ENCODE measurements at places on chromosomes 2 and 18.

- DNase-seq, result no peak
Observed at GRCh38 chr2:19736191-19736831, 165.5 kb downstream of the TTC32 start.

- DNase-seq, result no peak
Observed at GRCh38 chr18:3248062-3248657, 559 bp downstream of the MYL12A start.

DNA sequence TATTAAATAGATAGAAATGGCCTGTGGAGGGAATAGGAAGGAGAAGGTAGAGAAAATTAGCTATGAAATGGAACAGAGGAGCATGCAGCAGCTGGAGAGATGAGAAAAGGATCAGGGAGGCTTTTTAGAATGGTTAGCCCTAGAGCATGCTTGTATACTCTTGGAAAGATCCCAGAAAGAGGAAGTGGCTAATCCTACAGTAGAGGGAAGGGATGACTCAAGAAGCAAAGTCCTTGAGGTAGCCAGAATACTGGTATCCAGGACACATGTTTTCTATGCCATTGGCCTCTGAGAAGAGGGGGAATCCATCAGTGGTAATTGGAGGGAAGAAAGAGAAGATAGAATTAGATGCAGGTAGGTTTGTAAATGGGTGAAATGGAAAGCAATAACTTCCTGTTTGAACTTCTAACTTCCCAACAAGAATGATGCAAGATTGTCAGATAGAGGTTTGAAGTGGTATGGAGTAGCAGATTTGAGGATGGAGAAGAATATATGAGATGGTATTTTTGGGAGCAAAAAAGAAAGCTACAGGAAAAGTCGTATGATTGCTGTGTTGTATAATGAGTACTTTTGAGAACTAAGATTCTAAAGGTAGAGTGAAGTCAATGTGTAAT, 17.1 kb upstream of the OSBPL6 start:
- no peak for DNase-seq

GRCh38 chr2:173286153-173286809, 68.4 kb upstream of the CDCA7 start:
- DNase-seq, result no peak

- DNase-seq, result no peak
Observed at GRCh38 chr2:58357521-58357920, 116.4 kb upstream of the FANCL start.

DNA sequence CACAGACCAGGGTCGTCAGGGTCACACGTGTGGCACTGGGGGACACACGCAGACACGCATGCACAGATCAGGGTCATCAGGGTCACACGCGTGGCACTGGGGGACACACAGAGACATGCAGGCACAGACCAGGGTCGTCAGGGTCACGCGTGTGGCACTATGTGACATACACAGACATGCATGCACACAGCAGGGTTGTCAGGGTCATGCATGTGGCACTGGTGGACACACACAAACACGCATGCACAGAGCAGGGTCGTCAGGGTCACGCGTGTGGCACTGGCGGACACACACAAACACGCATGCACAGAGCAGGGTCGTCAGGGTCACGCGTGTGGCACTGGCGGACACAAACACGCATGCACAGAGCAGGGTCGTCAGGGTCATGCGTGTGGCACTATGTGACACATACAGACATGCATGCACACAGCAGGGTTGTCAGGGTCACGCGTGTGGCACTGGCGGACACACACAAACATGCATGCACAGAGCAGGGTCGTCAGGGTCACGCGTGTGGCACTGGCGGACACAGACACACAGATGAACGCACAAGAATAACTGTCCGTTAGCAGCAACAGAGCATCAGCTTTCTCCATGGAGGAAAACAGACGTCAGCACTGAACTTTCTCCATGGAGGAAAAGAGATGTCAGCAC, 34.9 kb downstream of the HDAC4 start:
- no peak for DNase-seq

GRCh38 chr18:159037-159652, 788 bp downstream of the USP14 start:
- no peak for DNase-seq

- DNase-seq, result no peak
Observed at GRCh38 chr2:234020332-234020731, 30.2 kb upstream of the SPP2 start.
